ENCODE measurements at places on chromosomes 13 and 19. TPM values are rescaled to one million over a fixed set of nuclear protein-coding genes. Genes with fewer than 3 reads are reported as not detected.

- no peak for DNase-seq
These were observed 1525.4 kb downstream of the SLITRK1 start for GRCh38 chr13:82356667-82357410.

Gene ZNF526
- 7.4 TPM for polyA plus RNA-seq

DNA sequence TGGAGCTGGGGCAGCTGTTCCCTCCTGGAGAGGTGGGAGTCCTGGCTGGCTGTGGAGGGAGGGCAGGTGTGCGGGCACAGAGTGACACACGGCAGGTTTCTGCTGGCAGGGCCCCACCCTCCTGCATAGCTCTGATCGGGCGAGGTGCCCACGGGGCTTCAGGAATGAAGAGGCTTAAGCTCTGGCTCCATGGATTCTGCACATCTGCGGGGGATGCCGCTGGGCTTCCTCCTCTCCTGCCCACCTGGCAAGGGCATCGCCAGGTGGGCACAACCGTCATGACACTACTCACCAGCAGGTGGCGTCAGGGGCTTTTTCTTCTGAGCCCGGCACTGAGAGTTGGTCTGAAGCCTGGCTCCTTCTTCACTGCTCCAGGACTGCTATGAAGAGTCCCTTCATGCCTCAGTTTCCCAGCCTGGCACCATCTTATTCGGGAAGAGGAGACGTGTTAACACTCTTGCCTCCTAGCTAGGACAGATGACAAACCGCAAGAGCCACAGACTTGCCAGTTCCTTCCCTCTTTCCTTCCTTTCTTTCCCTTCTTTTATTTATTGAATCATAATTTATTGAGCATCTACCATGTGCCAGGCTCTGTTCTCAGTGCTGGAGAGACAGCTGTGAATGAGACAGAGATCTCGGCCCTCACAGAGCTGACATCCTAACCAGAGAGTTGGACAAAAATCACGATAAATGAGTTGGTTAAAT is 15.2 kb upstream of the PAK4 start:
- no peak for DNase-seq

- DNase-seq: peak; percentile 54
These were observed 915 bp downstream of the SHC2 start for GRCh38 chr19:459724-460511.

- no peak for DNase-seq
These were observed 118.6 kb downstream of the URI1 start for GRCh38 chr19:30060531-30061222.

DNA sequence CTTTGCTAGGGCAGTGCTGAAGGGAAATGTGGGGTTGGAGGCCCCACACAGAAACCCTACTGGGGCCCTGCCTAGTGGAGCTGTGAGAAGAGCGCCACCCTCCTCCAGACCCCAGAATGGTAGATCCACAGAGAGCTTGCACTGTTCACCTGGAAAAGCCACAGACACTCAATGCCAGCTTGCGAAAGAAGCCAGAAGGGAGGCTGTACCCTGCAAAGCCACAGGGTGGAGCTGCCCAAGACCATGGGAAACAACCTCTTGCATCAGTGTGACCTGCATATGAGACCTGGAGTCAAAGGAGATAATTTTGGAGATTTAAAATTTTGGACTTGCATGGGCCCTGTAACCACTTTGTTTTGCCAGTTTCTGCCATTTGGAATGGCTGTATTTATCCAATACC is 615.4 kb upstream of the MIR17HG start:
- DNase-seq: no peak

DNA sequence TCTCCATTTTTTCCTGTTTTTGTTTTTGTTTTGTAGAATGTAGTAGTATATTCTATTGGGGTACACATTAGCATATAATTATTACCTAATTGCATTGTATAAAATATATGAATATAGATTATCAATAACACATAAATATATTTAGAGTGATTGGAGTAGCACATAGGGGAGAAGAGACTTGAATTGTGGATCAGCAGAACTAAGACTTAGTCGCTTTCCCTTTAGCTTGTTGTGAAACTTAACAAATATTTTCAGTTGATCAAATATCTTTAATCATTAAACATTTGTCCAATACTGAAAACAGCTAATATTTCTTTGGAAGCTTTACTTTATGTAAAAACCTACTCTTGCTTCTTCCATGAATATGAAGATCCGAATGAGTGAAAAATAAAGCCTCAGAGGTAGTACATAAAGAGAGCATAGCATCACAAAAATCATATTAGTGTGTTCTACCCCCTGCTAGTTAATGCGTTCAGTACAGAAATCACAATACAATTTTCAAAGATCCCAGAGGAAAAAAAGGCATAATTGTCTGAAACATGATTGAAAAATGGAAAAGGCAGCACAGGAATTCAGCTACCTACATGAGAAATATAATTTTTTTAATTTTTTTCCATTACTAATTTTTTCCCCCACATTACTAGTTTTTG is 1348.0 kb upstream of the PRR20A start:
- no peak for DNase-seq

DNA sequence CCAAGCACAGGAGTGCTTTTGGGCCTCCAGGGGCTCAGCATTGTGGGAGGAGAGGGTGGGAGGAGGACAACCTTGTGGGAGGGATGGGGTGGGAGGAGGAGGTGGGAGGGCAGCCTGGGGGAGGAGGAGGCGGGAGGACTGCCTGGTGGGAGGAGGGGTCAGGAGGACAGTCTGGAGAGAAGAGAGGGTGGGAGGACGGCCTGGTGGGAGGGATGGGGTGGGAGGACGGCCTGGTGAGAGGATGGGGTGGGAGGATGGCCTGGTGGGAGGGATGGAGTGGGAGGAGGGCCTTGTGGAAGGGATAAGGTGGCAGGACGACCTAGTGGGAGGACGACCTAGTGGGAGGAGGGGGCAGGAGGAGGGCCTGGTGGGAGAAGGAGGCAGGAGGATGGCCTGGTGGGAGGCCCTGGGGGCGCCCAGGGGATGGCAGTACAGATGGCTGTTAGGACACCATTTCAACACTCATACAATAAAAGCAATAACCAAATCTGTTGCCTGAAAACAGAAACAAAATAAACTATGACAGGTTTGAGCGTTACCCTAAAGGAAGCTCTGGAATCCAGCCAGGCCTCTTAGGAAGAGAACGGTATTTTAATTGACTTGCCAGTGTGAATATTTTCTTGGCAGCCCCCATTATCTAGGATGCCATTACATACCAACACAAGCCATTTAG is 63.7 kb downstream of the CRYL1 start:
- DNase-seq: no peak

Gene GPR12
- polyA plus RNA-seq: not detected

GRCh38 chr19:44112802-44113137 is 429 bp upstream of the ZNF225 start:
- no peak for DNase-seq

Gene KISS1R
- polyA plus RNA-seq: 0.67 TPM

DNA sequence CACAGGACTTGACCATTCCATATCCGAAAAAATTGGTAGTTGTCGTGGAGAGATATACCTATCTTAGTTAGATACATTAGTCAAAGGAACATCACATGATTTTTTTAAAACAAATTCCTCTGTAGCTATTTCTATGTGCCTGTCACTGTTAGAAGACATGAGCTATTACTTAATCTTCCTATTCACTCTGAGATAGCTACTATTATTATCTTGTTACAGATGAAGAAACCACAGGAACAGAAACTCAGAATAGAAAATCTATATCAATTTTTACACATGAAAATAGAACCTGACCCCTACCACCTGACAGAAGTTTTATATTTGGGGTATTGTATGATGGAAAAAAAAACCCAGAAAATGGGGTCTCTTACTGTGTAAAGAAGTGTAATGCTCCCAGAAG is 68.9 kb upstream of the TDRD3 start:
- no peak for DNase-seq

GRCh38 chr19:38741670-38742069 is 2.6 kb downstream of the CAPN12 start:
- no peak for DNase-seq

All from right renal cortex interstitium (tissue), 3 donors.